ENCODE measurements at places on chromosomes 16 and 17.

- DNase-seq: no peak
These were observed 149.4 kb upstream of the HS3ST2 start for GRCh38 chr16:22664561-22664997.

DNA sequence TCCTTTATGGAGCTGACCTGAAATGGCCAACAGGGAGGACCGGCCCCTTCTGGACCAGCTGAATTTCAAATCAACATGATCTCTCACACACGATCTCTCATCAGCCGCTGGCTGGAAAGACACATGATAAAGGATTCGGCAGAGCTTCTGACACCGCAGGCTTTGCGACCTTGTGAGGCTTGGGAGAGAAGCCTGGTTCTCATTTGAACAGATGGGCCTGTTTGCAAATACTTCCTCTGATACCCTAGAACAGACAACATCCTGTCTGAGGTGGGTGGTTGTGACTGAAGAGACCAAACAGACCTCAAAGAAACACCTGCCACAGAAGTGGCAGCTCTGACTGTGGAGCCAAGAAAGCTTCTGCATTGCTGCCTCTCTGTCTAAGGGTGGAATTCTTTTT, 77.9 kb upstream of the SDK2 start:
- no peak for DNase-seq

- DNase-seq: no peak
These were observed 233.4 kb upstream of the HS3ST3A1 start for GRCh38 chr17:13835151-13835550.

GRCh38 chr17:60513014-60513413, 13.0 kb downstream of the APPBP2 start:
- no peak for DNase-seq

GRCh38 chr16:85275533-85276249, 163.4 kb upstream of the CIBAR2 start:
- DNase-seq: peak; percentile 58

DNA sequence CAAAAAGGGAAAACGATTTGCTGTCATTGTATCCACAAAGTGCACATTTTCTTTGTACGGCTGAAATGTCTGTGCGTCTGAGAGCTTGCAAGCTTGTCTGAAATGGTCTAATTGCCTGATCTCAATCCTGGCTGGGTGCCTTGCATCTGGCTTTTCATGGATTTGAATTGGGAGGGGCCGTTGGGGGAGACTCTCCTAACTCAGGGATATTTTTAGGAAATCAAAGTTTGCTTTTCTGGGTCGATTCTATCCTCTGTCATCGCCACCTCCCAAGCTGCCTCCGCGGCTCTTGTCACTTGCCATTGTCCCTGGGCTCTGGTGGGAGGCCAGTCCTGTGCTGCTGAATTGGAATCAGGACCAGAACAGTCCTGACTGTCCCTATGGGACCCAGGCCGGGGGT, 33.3 kb upstream of the MGAT5B start:
- no peak for DNase-seq

GRCh38 chr17:77501751-77502625, 361.2 kb downstream of the SEC14L1 start:
- DNase-seq: no peak

GRCh38 chr16:68486502-68487202, 38.3 kb upstream of the SMPD3 start:
- no peak for DNase-seq

DNA sequence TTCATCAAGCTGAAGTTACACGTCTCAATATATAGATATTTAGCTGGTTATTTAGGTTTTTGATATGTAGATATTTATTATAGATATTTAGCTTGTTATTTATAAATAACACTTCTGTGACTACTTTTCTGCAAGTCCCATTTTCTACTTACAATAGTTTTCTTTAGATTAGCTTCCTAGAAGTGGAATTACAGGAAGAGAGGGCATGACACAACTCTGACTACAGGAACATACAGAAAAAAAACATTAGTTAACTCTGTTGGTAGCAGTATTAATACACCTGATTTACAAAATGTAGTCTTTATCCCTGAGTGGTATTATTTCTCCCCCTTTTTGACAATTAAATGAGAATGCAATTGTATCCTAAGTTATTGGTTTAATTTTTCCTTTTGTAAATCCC, 21.2 kb upstream of the CCL1 start:
- no peak for DNase-seq

GRCh38 chr17:11511696-11512095, 86.6 kb upstream of the DNAH9 start:
- no peak for DNase-seq

DNA sequence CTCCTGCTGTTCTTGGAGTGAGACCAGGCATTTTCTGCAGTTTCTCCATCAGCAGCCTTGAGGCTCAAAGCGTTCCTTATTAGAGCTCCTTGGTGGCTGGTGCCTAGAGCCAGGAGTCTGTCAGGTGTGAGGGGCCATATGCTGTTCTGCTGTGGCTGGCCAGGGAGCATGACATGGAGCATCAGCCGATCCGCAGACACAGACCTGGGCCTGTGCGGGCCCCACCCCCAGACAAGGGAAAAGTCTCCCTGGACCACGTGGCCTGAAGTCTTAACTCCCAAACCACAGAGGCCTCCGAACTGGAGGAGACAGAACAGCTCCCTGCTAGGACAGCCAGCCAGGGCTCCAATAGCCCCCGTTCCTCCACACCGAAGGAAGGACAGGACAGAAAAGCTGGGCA, 162.7 kb upstream of the CIBAR2 start:
- no peak for DNase-seq

DNA sequence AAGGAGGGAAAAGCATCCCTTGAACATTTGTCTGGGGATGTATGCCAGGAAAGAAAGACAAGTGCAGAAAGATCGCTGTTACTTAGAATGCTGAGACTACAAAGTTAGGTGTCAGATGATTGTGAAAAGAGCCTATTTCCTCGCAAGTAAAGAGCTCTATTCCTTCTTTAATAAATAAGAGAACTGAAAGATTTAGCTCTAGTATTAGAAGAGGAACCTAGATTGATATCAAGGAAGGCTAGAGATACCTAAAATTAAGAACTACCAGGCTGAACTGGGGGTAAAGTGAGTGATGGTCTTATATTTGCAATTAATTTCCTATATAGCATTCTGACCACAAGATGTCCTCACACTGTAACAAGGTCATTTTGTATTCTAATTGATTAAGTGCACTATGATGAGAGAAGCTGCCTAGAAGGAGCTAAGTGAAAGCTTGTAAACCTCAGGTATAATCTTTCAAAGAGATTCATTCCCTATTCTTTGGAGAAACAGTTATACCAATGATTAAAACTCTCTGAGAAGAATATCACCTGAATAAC, 62.3 kb downstream of the SSH2 start:
- peak; percentile 11 for DNase-seq

DNA sequence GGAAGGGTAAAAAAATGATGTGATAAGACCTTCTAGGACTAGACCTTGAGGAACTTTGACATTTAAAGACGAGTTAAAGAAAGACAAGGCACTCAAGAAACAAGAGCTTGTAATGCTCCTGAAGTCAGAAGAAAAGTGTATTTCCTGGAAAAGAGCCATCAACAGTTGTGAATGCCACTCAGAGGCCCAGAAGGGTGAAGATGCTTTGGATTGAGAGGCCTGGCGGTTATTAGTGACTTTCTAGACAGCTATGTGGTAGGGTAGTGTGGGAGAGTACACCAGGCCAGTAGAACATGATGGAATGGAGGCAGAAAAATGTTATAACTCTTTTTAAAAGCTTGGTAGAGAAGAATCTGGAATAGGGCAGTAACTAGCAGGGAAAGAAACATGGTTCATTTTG, 34.1 kb upstream of the ANKFN1 start:
- no peak for DNase-seq

DNA sequence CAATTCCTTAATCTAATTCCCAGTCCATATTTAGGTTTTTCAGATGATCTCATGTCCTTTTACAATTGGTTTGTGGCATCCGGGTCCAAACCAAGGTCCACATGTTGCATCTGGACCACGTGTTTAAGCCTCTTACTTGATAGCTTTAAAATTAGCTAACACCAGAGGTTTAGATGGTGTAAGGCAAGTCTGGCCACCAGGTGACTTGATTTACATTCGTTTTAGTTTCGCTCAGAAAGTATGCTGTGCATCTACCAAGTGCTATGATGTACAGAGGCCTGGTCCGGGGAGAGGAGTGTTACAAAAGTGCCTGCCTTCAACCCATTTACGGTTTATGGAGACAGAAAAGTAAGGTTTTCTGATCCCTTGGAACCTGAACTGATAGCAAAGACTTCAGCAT, 878 bp upstream of the DNAJA2 start:
- DNase-seq: peak; percentile 54

GRCh38 chr17:71825687-71826086, 295.1 kb upstream of the SOX9 start:
- no peak for DNase-seq

DNA sequence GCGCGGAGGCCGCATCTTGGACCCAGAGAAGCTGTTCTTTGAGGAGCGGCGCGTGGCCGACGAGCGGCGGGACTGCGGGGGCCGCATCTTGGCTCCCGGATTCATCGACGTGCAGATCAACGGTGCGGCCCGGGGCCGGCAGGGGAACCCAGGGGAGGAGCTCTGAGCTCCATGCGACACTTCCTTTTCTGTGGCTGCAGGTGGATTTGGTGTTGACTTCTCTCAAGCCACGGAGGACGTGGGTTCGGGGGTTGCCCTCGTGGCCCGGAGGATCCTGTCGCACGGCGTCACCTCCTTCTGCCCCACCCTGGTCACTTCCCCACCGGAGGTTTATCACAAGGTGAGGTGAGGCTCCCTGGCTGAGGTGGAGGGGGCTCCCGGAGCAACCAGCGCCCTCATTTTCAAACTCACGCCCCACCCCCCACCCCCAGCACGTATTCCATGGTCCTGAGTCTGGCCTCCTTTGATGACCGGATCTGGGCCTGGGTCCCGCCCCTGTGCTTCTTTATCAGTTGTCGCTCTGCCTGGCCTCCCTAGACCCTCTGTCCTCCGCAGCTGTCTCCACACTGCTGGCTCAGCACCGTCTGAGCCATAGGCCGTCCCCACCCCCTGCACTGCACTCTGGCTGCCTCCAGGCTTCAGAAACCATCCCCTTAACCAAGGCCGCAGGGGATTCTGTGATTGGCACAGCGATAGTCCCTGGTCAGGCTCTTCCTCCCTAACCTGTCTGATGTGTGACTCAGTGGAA, 787 bp downstream of the AMDHD2 start:
- DNase-seq: peak; percentile 54

DNA sequence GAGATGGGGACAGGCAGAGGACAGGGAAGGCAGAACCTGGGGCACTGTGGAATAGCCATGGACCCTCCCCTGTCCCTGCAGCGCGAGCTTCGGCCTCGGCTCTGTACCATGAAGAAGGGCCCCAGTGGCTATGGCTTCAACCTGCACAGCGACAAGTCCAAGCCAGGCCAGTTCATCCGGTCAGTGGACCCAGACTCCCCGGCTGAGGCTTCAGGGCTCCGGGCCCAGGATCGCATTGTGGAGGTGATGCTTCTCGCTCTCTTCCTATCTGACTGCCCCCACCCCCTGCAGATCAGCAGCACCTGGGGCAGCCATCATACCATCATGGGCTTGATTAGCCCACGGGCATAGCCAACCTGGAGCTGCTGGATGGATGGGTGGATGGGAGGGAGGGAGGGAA, 13.5 kb downstream of the NHERF1 start:
- DNase-seq: no peak

DNA sequence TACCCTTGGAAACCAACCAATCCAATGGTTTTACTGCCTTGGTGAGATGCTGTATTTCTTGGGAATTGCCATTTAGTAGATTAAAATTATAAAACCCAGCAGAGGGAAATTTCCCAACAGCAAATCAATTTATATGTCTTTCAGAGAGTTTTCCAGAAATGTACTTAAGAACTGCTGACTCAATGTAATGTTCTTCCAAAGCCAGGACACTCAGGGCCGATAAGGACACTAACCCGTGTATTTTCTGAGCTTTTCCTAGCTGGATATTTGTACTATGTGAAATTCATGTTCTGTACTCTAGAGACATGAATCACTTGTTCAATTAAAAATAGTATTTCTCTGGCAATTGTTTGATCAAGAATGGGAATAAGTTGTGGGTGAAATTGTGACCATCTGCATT, 121.4 kb downstream of the KCNJ2 start:
- DNase-seq: no peak

- peak; percentile 63 for DNase-seq
These were observed 70.8 kb downstream of the ABR start for GRCh38 chr17:1108765-1109605.

- peak; percentile 46 for DNase-seq
These were observed 45.8 kb upstream of the ATF7IP2 start for GRCh38 chr16:10339777-10340732.

DNA sequence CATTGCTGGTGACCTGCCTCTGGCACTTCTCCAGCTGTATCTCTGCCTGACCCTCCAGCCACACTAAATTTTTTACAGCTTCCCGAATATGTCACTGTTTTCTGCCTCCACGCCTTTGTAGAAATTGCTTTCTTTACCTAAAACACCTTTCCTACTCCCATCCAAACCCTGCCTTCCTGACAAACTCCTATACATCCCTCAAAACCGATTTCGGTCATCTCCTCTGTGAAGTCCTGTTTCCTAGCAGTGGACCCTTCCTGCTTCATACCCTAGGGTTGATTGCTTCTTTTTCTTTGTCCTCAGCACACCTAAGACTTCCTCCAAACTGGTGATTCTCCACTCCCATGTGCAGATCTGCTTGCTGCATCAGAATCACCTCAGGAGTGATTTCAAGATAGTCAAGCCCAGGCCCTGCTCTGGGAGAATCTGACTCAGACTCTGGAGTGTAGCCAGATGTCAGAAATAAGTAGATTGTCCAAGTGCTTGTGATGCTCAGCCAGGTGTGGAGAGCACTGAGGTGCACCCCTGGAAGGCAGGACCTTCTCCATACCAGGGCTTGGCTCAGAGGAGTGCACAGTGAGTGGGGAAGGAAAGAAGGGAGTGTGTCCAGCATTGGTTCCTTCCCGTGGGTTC, 184.2 kb downstream of the COPRS start:
- no peak for DNase-seq

DNA sequence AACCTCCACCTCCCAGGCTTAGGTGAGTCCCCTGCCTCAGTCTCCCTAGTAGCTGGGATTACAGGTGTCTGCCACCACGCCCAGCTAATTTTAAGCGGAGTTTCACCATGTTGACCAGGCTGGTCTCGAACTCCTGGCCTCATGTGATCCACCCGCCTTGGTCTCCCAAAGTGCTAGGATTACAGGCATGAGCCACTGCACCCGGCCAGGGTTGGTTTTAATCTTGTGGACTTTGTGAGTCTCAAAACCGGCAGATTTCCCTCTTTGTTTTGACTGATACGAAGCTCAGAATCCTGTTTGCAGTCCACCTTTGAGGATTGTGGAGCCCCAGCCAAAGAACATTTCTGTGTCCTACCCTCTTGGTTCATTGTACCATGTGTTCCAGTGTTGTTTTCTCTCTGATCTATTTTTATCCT, 16.4 kb upstream of the CPSF4L start:
- DNase-seq: no peak

DNA sequence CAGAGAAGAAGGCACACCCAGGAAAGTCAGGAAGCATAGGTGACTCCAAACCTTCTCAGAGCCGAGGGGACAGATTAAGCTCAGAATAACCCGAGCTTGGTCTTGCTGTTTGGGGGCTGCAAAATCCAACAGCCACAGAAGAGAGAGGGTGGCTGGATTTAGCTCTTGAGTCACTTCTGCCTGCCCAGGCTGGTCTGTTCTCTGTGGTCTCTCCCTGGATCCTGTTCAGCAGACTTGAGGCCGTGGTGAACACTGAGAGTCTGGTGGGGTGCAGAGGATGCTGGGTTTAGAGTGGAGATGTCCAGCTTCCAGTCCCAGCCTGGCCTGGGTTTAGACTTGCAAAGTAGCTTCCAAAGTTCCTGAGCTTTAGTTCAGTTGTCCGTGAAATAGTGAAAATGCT, 8.8 kb downstream of the SLC26A11 start:
- DNase-seq: no peak

- DNase-seq: no peak
These were observed 140.6 kb downstream of the RAB11FIP4 start for GRCh38 chr17:31532081-31532480.

GRCh38 chr16:70395345-70395901, 43.5 kb downstream of the ST3GAL2 start:
- peak; percentile 85 for DNase-seq
